ENCODE measurements at places on chromosomes 12 and 14.
A peak's percentile ranks its signal among the peaks of the same experiment; 100 is the strongest.

GRCh38 chr14:53539489-53540126 lies 386.5 kb upstream of the DDHD1 start:
- peak; percentile 4 for DNase-seq

DNA sequence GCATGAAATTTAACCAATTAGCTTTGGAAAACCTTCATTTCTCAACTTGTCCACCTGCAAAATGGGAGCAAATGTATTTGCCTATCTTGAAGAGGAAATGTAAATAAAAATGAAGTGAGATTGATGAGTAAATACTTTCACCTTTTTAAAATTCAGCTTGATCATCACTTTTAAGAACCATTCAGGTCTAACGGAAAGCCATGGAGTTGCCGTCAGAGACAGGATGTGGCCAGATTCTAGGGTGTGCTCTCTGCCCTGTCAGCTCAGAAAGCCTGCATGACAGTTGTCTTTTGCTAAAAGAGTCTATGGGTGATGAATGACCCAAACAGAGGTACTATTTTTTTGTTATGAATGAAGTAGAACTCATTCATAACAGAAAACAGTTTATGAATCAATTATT lies 104.3 kb upstream of the SLC35F4 start:
- DNase-seq: no peak

DNA sequence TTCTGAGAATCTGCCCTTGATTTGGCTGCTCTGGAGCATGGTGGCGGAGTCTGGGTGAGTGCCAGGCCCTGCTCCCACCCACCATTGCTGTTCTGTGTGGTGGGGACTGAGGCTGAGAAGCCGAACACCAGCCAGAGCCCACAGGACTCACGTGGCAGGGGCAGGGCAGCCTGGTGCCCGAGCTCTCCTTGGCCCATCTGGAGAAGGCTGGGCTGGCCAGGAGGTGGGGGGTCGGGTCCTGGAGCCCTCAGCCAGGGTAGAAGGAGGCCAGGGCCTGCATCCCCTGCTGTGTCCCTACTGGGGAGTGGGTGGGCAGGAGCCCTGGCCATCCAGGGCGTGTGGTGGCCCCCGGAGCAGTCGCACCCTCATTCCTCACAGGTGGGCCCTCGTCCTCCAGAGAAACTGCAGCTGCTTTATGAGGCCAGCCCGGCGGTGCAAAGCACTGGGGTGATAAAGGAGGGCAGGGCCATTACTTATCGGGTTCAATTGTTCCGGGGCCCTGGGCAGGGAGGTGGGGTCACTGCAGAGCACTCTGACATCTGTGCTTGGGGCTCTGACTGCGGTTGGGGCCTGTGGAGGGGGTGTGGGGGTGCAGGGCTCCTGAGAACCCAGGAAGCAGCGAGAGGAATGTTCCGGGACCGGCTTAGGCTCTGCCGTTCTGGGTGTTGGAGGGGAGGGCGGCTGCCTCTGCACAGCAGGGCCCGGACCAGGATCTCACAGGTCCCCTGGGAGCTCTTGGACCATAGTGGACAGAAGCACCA lies 217.5 kb upstream of the C14orf180 start:
- DNase-seq: no peak

DNA sequence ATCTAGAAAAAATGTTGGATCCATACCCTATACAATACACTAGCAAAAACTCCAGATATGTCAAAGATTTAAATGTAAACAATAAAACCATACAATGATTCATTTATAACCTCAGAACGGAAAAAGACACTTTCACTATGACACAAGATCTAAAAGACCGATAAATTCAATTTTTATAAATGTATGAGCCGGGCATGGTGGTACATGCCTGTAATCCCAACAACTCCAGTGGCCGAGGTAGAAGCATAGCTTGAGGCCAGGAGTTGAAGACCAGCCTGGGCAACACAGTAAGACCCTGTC lies 2.5 kb upstream of the SOS2 start:
- DNase-seq: no peak

- DNase-seq: no peak
Measured at GRCh38 chr12:7581046-7581445, 77.5 kb upstream of the CD163 start.

DNA sequence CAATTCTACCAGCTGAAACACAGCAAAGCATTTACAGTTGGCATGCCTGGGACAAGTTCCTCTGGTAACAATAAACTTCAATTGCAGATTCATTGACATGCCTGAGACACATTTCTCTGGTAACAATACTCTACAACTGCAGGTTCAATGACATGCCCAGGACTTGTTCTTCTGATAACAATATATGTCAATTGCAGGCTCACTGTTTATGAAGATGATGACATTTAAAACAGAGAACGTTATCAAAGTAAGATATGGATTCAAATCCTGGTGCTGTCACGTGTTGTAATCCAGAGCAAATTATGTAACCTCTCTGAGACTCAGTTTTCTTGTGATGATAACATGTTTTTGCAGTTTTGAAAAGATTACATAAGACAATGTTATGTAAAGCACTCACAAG lies 20.5 kb downstream of the KITLG start:
- no peak for DNase-seq

DNA sequence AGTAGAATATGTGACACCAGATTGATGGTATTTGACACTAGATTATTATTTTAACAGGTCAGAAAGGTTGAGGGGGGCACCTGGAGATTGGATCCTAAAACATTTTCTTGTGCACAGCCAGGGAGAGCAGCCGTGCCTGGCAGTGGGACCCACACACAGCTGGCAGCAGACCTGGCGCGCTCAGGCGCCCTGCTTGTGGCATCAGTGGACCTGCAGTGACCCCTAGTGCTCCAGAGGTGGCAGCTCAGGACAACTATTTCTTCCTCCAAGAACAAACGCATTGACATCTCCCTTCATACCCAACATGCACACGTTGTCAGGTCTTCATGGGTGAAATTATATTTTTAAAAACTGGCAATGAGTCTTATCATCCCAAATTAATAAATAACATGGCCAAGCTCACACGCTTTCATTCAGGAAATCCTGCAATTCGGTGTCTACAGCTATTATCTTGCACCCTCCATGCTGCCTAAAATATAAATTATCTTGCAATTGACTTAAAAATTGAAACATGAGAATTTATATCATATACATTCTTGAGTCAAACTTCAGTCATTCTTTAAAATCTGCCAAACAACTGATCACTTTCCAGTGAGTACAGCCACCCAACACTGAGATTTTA lies 7.7 kb upstream of the TMEM132D start:
- no peak for DNase-seq

GRCh38 chr12:126760092-126760491 lies 1506.9 kb upstream of the TMEM132C start:
- no peak for DNase-seq

DNA sequence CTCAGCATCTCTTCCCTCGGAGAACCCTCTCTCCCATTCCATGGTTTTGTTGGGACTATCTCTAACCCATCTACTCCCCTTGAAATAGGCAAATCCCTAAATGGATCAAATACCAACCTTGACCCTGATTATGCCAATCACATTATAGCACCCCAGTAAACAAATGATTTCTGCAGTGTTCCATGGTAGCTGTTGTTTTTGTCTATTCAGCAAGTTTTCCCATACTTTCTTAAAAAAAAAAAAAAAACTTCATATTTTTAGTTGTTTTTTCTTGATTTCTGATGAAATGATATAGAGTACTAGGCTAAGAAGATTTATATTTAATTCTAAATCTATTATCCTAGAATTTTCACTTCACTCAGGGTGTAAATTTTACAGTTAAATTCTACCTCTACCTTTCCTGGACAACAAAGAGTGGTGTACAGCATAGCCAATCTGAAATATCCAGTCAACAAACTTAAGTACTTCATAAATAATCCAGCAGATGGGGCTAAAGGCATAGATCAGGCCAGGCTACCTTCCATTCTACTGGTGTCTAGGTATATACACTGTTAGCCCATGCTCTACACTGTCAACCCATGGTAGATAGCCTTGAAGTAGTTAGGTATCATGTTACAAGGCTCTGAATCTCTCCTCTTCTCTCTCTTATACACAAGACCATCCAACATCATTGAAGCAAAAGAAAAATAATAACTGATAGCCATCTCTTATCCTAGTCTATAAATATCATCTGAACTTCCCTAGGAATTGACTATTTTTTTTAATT lies 82.2 kb downstream of the PLEKHG7 start:
- DNase-seq: no peak

GRCh38 chr12:125210104-125210755 lies 145.0 kb downstream of the AACS start:
- DNase-seq: no peak

- no peak for DNase-seq
Measured at GRCh38 chr12:89279499-89279898, 72.8 kb downstream of the DUSP6 start.

DNA sequence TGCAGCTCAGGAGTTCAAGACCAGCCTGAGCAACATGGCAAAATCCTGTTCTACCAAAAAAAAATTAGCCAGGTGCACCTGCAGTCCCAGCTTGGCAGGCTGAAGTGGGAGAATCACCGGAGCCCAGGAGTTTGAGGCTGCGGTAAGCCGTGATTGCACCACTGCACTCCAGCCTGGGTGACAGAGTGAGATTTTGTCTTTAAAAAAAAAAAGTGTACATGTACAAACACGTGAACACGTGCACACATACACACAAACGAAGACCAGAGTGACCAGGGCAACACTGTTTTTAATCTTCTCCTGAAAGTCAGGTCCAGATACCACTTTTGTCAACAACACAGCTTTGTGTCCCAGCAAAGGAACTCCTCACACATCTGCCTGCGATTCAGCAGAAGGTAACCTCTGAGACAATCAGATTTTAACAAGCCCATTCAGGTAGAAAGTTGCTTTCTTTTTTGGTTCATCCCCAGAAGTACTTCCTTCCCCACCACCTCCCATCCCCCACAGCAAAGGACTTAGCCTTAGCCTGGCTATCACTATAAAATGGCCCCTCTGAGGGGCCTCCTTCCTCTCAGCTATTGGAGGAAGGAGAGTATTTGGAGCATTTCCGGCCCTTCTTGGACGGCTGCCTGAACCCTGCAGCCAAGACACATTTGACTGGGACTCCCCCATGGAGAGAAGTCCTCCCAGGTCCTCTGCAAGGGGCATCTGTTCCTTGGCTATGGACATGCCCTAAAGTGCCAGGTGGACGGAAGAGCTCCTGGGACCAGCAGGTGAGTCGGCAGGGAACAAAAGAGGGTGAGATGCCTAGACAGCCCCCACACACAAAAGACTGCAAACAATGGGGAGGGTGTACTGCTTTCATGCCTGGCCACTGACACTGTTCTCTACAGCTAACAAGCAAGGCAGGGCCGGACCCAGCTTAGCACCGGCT lies 9.8 kb downstream of the CTDSP2 start:
- DNase-seq: no peak

DNA sequence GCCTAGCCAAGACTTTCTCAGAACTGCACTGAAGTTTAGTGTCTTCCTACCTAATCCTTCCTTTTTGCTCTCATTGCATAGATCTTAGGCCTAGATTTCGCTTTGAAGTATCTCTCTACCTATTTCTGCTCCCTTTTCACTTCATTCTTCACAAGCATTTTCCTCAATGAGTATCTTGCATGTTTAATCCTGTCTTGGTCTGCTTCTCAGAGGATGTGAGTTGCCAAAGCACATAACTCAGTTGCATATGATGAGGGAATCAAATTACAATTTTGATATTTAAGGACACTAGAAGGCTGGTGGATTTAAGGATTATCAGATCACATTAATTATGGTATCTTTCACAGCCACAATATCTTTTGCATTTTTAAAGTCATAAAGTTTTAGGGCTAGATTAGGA lies 195.5 kb upstream of the DAAM1 start:
- no peak for DNase-seq

DNA sequence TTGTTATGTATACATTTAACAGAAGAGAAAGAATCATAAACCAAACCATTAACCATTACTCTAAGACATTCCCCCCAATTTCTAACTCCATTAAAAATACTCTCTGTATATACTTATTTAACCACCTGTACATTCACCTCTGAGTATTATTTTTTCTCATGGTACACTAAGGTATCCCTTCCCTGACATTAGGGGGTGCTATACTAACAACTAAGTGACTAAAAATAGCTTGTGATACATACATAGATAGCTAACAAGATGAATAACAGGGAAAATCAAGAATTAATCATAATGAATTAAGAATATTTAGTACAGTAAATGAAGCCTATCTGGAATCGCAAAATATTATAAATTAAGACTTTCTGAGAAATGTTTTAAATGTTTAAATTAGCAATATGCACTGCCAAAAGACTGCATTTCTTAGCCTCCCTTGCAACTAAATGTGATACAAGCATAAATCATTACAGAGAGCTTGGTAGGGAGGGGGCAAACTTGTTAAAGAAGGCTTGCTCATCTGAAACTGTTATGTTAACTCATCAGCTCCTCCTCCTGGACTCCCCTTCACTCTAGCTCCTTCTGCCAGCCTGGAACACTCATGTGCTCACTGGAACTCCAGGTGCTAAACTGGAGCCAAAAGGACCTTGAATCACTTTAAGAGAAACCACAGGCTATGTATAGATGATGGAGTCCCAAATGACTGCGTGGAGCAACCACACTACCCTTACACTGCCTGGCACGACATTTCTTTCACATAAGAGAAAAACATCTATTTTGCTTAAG lies 14.9 kb downstream of the C2CD5 start:
- DNase-seq: no peak

- DNase-seq: no peak
Measured at GRCh38 chr14:74415115-74415437, 10.9 kb downstream of the SYNDIG1L start.

- no peak for DNase-seq
Measured at GRCh38 chr14:101054671-101055070, 151.1 kb upstream of the RTL1 start.

- DNase-seq: no peak
Measured at GRCh38 chr14:102469261-102469660, 40.3 kb downstream of the ANKRD9 start.

DNA sequence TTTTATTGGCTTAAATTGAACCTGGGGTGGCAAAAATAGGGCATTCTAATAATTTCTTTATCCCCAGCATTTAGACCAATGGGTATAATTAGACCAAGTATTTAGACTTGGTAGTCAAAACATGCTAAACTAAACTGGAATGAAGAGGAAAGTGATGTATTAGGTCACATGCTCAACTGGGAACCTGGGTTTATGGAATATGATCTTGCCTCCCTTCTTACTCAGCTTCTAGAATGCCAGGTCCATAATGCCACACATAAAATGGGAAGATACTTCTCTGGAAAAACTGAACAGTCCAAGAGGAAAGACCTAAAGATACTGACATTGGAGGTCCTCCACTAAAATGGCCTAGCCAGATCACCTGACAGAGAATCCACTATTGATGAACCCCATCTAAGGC lies 6.2 kb upstream of the BIN2 start:
- no peak for DNase-seq

DNA sequence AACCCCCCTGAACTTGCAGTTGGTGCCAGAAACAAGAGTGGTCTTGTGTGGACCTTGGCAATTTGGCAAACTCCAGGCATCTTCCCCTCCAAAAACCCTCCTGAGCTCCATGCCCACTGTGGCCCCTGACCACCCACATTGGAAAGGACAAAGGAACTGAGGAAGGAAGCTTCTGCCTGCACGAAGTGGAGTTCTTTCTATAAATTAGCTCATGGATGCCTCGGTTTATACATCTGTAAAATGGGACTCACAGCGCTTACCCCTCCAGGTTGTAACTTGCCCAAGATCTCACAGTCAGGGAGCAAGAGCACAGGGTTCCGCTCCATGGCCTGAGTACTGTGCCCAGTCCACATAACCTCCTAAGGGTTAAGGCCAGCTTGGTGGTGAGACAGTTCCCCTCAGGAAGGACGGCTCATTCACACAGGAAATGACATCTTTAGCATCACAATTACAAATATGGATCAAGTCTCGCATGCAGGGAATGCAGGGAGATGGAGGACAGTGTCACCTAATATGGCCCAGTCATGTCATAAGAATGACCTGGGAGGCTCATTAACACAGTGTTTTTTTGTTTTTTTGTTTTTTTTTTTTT lies 66.6 kb downstream of the CLMN start:
- no peak for DNase-seq
